Activated T-helper 2 cell treated with anti-CD3 and anti-CD28 coated beads, Interferon-gamma antibody, Interleukin-2, Interleukin-4, amounts not matched to agents 10 μg/mL and 5 μg/mL and 100 μg/mL, durations not matched to agents 14 hours and 24 hours and 36 hours (primary cell): ENCODE measurements at places on chromosomes 12 and 14. TPM values are rescaled to one million over a fixed set of nuclear protein-coding genes. Genes with fewer than 3 reads are reported as not detected.
A peak's percentile ranks its signal among the peaks of the same experiment; 100 is the strongest.

The GNPNAT1 gene
- 29.4 and 34.8 TPM in 2 replicates for total RNA-seq

The CLEC12A gene
- total RNA-seq = 0.30 and 0.32 TPM in 2 replicates

The CCDC196 gene
- not detected in 2 replicates for total RNA-seq

DNA sequence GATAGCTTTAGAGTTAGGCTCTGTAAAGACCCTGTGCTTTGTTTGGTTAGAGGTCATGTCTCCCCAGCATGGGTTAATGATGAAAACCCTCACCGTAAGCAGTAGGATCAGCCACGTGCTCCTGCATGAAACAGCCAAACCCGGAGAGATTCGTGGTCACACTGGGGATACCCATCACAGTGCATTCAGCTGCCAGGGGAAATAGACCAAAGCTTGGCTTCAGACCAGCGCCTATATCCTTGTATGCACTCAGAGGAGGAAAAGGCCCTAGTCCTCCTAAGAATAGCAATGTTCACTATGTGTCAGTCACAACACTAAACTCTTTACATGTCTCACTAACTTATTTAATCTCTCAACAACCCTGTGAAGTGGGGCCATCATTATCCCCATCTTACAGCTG, 16.3 kb downstream of the SPX start:
- H3K27me3 ChIP-seq = no peaks in the 10 kb centered on the region
- no peak overlapping the region for H3K4me3 ChIP-seq
- H3K4me1 ChIP-seq = peaks cover 17% of the 10 kb centered on the region

DNA sequence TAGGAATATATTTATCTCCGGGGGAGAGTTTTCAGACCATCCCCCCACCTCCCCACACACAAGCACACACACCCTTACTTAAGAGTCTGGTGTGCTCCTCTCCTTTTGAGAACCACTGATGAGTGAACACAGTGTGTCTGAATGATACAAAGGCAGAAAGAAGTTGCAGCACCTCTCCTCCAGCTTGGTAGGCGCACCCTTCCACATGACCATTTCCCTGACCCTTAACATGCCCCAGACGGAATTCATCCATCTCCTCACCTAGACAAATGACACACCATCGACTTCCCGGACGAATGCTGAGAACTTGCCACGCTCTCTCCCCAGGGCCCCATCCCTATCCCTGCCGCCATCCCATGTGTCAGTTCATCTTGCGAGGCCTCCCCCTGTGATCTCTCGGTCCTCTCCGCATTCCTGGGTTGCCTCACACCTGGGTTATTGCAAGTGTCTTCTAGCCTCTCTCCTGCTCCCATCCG, 3.9 kb downstream of the TNFRSF1A start:
- H3K4me1 ChIP-seq = peaks cover 41% of the 10 kb centered on the region
- no peak overlapping the region for H3K4me3 ChIP-seq
- H3K27ac ChIP-seq = no peak overlapping the region
- H3K36me3 ChIP-seq = peaks cover 27% of the 10 kb centered on the region

- H3K4me1 ChIP-seq = peaks cover 85% of the 10 kb centered on the region
- peak overlapping the region; percentile 68 for H3K4me3 ChIP-seq
Observed at GRCh38 chr12:47808050-47808449, 11.7 kb downstream of the HDAC7 start.

DNA sequence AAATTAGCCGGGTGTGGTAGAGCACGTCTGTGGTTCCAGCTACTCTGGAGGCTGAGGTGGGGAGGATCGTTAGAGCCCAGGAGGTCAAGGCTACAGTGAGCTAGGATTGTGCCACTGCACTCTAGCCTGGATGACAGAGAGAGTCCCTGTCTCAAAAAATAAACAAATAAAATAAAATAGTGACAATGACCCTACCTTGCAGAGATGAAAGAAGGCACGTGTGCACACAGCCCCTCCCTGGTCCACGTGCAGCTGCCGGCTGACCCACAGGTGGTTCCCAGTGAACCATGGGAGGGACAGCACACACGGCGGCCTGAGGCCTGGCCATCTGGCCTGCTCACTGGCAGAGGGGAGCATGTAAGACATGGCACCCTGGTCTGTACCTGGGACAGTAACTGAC, 4.7 kb downstream of the HHIPL1 start:
- no peaks in the 10 kb centered on the region for H3K4me1 ChIP-seq
- no peak for DNase-seq
- no peak overlapping the region for H3K4me3 ChIP-seq
- peaks cover 11% of the 10 kb centered on the region for H3K27me3 ChIP-seq
- no peak overlapping the region for H3K27ac ChIP-seq

- H3K27ac ChIP-seq = no peak overlapping the region
- no peaks in the 10 kb centered on the region for H3K27me3 ChIP-seq
- peaks cover 2% of the 10 kb centered on the region for H3K36me3 ChIP-seq
- H3K4me3 ChIP-seq = no peak overlapping the region
Observed at GRCh38 chr12:19527866-19528265, 88.6 kb downstream of the AEBP2 start.

- no peak overlapping the region for H3K27ac ChIP-seq
- peaks cover 52% of the 10 kb centered on the region for H3K36me3 ChIP-seq
- H3K4me3 ChIP-seq = no peak overlapping the region
- DNase-seq = no peak
- H3K4me1 ChIP-seq = no peaks in the 10 kb centered on the region
Observed at GRCh38 chr14:96881713-96882112, 84.5 kb downstream of the VRK1 start.

GRCh38 chr12:50990791-50991190, 35.4 kb downstream of the SLC11A2 start:
- no peak for DNase-seq
- H3K4me3 ChIP-seq = no peak overlapping the region
- peaks cover 20% of the 10 kb centered on the region for H3K4me1 ChIP-seq
- H3K27me3 ChIP-seq = no peaks in the 10 kb centered on the region
- no peak overlapping the region for H3K27ac ChIP-seq

GRCh38 chr12:82682851-82683261, 3.9 kb upstream of the TMTC2 start:
- DNase-seq = no peak
- H3K27me3 ChIP-seq = peaks cover 24% of the 10 kb centered on the region
- peaks cover 5% of the 10 kb centered on the region for H3K4me1 ChIP-seq
- no peak overlapping the region for H3K4me3 ChIP-seq
- H3K27ac ChIP-seq = no peak overlapping the region

DNA sequence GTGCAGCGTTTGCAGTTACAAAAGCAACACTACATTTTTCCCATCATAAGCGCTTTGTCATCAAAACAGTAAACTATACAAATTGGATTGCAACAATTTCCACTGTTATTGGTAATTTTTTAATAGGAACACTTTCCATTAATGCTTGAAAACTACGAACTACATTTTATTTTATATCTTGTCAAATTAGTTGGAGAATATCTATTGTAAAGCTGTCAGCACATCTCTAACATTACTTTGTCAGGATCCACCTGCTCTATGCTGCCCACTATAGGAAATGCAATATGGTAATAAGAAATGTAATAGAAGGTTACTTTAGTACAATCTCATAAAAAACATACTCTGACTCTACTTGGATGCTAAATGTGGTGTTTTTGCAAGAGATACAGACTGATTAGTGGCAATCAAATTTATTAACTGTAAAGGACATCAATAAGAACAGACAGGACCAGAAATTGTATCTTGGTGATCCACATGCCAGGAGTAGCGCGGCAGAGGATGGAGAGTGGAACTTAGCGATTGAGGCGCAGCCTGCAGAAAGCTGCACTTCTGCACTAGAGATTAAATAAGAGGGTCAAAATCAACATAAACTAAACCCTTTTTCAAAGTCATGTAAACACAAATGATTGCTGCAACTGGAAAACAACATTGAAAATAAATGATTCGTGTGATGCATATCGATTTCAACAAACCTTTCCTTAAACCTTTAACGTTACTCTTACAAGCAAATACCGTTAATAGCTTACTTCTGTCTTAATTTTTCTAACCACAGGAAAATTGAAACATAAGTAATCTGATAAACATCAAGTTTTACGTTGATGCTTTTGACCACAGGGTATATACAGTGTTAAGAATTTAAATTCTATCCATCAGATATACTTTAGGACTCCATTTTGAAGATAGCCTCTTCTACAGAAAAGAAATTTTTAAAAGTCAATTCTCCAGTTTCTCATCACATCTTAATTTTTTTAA, 3.6 kb upstream of the ARID2 start:
- H3K27ac ChIP-seq = peak overlapping the region; percentile 99
- H3K27me3 ChIP-seq = no peaks in the 10 kb centered on the region
- H3K4me1 ChIP-seq = peaks cover 34% of the 10 kb centered on the region
- peaks cover 23% of the 10 kb centered on the region for H3K36me3 ChIP-seq
- peak overlapping the region; percentile 100 for H3K4me3 ChIP-seq

- no peak for DNase-seq
- H3K4me3 ChIP-seq = peak overlapping the region; percentile 80
- H3K36me3 ChIP-seq = peaks cover 16% of the 10 kb centered on the region
- peaks cover 49% of the 10 kb centered on the region for H3K4me1 ChIP-seq
- peak overlapping the region; percentile 55 for H3K27ac ChIP-seq
Observed at GRCh38 chr12:8033153-8034044, 883 bp downstream of the FOXJ2 start.

- no peak for DNase-seq
- no peak overlapping the region for H3K27ac ChIP-seq
- H3K27me3 ChIP-seq = no peaks in the 10 kb centered on the region
- H3K36me3 ChIP-seq = no peaks in the 10 kb centered on the region
Observed at GRCh38 chr12:63387771-63388170, 236.8 kb upstream of the AVPR1A start.

DNA sequence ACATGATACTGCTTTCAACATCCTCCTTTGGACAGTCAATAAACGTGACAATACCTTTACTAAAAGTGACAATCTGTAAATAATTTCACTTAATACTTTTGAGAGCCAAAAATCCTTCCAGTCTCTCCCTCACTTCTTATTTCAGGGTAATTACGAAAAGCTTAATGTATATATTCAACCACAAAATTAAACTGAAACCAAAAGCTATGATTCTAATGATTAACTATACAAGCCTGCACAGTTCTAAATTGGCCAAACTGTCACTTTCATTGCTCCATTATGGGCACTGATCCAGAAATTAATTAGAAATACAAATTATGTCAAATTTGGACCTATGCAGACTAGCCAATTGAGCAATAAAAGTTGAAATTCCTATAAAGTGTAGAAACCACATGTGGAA, 696.5 kb upstream of the MIS18BP1 start:
- no peak for DNase-seq
- no peak overlapping the region for H3K4me3 ChIP-seq
- H3K4me1 ChIP-seq = no peaks in the 10 kb centered on the region
- no peaks in the 10 kb centered on the region for H3K36me3 ChIP-seq
- no peak overlapping the region for H3K27ac ChIP-seq
- H3K27me3 ChIP-seq = no peaks in the 10 kb centered on the region

- peak overlapping the region; percentile 91 for H3K4me3 ChIP-seq
- no peaks in the 10 kb centered on the region for H3K27me3 ChIP-seq
- peak; percentile 69 for DNase-seq
Observed at GRCh38 chr14:97977651-97978261, 1180.6 kb downstream of the VRK1 start.
